Nucleus accumbens (tissue), 56 donors: ENCODE measurements at places on chromosomes 4 and X.

- no peak for DNase-seq
Observed at GRCh38 chr4:31998807-31999206, 1278.6 kb downstream of the PCDH7 start.

- no peak for DNase-seq
Observed at GRCh38 chrX:101229170-101229569, 9.6 kb downstream of the DRP2 start.

DNA sequence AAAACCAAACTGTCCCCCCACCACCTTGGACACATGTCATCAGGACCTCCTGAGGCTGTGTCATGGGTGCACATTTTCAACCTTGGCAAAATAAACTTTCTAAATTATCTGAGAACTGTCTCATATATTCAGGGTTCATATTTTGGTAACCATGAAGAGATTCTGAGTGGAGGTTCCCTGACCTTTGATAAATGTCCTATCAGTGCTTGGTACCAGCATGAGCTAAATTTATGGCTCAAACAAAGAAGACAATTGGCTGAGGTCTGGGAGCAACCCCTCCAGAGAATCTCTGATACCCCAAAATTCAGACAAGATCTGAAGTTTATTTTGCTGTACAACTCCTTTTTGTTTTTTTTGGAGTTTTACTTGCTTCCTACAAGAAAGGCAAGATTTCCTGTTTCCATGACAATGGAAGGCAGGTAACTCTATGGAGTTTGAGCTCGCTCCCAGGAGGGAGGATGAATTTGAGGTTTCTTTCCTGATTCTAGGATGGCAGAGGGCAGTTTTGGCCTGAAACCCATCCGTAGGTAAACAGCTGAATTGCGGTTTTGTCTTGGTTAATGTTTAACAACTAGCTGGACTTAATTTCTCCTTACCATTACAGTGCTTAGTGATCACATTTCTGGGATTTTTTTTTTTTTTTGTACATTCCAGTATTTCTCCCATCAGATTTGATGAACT lies 14.5 kb downstream of the UGT2B15 start:
- DNase-seq = no peak

- DNase-seq = no peak
Observed at GRCh38 chr4:129246910-129247461, 151.0 kb downstream of the C4orf33 start.

DNA sequence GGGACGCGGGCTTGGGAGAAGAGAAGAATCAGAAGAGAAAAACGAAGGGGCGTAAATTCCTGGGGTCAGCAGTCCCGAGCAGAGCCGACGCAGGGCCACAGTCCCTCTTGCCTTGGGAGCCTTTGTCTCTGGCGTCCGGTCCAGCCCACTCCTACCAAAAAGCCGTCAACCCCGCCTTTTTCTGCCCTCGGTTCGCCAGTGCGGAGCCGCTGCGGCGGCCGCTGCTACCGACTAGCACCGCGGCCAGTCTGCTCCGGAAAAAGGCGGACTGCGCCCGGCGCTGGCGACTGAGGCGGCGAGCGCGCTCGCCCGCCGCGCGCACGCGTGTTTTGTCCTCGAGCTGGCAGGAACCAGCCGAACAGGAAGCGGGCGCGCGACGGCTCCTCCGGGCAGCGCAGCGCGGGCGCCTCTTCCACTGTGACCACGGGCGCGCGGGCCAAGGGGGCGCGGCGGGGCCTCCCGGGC lies 502 bp downstream of the HNRNPDL start:
- DNase-seq = no peak

DNA sequence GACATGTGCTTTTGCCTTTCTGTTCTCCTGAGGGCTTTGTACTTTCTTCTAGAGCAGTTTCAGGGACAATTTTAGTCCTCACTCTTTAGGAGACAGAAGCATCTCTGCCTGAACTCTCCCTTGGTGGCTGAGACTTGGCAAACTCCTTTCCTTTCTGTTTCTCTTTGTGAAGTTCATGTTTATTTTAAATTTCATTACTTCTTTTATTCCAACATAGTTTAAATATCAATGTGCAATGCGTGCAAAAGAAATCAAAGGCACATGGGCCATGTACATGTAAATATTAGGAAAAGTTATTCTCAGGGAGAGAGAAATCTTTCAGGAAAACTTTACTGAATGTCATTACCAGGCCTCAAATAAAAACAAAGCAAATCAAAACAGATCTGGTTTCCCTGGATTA lies 177.6 kb downstream of the RNF150 start:
- no peak for DNase-seq

DNA sequence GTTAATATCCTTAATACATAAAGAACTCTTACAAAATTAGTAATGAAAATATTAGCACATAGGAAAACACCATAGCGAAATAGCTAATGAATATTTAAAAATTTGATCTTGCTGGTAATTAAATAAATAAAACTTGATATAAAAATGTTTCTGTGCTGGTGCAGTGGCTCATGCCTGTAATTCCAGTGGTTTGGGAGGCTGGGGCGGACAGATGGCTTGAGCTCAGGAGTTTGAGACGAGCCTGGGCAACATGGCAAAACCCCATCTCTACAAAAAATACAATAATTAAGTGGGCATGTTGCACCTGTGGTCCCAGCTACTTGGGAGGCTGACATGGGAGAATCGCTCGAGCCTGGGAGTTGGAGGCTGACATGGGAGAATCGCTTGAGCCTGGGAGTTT lies 7.6 kb downstream of the FAM199X start:
- no peak for DNase-seq

- no peak for DNase-seq
Observed at GRCh38 chr4:63922146-63922545, 487.1 kb downstream of the TECRL start.

DNA sequence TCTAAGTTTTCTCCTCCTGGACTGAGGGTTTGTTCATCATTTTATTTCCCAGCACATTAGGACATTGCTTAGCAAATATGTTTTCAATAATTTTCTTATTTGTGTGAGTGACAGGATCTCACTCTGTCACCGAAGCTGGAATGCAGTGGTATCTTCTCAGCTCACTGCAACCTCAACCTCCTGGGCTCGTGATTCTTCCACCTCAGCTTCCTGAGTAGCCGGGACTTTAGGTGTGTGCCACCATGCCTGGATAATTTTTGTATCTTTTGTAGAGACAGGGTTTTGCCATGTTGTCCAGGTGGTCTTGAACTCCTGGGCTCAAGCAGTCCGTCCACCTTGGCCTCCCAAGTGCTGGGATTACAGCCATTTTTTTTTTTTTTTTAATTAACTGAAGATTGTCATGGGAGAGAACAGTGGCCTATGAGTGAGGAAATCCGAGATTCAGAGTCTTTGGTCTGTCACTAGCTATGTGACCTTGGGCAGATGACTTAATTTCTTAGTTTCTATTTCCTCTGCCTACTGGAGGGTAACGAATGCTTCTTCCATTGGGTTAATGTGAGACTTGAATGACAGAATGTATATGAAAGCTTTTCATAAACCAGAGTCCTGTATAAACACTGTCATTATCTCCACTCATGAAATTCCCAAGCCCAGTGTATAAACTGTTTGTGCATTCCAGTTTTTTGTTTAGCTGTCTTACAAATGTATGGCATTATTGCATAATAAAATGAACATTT lies 23.9 kb downstream of the MOB1B start:
- DNase-seq = no peak

GRCh38 chrX:31266203-31267076 lies 194.6 kb upstream of the FTHL17 start:
- DNase-seq = peak; percentile 23

- DNase-seq = no peak
Observed at GRCh38 chrX:134990475-134990800, 353 bp upstream of the SMIM10 start.

- no peak for DNase-seq
Observed at GRCh38 chr4:186854256-186854655, 130.6 kb upstream of the FAT1 start.

GRCh38 chr4:26083987-26084386 lies 170.0 kb downstream of the SMIM20 start:
- DNase-seq = no peak
